Activated T-cell treated with anti-CD3 and anti-CD28 coated beads, Interleukin-2, amount 50 U/mL, for 1 hour (primary cell): ENCODE measurements at places on chromosomes 3 and 15.

DNA sequence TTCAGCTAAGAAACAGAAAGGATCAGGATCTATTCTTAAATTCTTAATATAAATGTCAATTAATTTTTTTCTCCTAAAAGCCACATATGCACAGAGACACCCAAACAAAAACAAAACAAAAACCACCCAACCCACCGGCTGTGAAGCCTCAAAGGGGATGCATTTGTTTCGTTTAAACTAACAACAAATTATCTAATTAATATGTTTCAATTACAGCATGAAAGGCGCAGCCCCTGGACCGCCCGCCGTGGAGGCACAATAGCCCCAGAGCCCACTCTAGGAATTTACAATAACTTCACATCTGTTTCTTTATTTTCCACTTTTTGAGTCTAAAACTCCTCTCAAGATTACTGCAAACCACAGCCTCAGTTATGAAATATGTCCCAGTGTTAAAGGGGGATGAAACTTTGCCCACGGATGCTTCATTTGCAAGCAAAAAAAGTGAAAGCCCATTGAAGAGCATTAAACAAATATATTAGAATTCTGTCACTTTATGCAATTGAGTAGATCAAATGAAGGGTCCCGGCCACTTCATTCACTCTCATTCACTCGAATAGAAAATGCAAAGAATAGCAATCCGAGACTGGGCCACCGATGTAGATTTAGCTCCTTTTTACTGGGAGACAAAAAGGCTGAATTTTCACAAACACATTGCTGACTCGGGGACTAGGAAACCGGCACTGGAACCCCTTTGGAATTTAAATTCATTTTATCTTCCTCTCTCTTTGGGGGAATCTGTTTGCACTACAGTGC, 6.0 kb downstream of the FOXB1 start:
- no peak for DNase-seq

DNA sequence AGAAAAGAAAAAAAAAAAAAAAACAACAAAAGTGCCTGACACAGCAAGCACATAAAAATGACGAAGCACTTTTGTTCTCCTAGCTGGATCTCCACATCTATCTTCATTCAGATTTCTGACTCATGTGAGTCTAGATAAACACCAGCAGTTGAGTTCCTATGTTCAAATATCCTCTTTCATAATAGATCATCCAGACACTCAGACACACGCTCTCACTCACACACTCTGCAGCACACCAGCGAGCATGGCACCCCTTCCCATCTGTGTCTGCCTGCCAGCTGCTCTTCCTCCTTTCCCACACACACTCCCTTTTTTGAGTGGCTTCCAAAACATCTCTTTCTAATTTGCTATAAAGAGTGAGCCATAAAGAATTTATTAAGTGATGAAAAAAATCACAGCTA, 19.8 kb upstream of the CELF6 start:
- no peak for DNase-seq

DNA sequence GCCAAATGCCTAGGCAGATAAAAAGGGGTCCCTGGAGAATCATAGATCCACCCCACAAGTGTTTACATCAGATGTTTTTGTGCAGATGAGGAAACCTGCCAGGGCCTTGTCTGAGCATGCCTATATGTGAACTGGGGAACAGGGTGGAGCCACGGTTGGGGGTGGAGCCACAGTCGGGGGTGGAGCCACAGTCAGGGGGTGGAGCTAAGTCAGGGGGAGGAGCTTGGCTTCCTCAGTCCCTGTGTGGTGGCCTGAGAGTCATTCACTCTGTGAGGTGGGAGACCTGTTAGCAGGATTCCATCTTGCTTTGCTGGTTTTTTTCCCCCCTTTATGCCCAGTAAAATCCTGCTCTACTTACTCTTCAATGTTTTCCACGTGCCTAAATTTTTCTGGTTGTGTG, 57.8 kb upstream of the TGFBR2 start:
- peak; percentile 31 for DNase-seq

GRCh38 chr3:170632780-170633179, 46.9 kb upstream of the SLC7A14 start:
- no peak for DNase-seq
